Fibroblast of pulmonary artery (primary cell): ENCODE measurements at places on chromosomes 11 and 22.

DNA sequence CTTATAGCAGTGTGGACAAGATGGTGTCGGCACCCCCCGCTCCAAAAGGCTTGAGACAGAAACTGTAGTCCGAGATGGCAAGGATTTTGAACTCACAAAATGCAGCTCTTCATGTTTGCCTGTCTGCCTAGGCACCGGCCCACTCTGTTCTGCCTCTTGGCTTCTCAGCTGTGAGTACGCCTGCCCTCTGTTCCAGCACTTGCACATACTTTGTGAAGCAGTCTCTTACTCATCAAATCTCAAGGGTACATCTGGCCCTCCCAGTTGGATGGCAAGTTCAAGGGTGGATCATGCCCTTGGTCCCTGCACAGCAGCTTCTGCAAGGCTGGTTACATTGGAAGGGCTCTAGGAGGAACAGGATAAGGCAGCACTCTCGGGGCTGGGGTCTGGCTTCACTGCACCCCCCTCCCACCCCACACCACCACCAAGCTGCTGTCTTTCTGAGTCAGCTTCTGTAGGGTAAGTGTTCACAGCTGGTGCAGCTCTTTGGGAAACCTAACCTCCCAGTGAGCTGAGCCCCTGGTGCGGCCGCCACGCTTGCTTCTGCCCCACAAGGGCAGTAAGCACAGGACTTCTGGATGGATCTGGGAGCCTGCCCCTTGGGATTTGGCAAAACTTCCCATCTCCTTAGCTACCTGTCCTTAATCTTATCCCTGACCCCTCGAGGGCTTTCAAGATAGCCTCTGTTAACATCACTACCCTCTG, 37.2 kb downstream of the FAM83F start:
- DNase-seq: no peak

DNA sequence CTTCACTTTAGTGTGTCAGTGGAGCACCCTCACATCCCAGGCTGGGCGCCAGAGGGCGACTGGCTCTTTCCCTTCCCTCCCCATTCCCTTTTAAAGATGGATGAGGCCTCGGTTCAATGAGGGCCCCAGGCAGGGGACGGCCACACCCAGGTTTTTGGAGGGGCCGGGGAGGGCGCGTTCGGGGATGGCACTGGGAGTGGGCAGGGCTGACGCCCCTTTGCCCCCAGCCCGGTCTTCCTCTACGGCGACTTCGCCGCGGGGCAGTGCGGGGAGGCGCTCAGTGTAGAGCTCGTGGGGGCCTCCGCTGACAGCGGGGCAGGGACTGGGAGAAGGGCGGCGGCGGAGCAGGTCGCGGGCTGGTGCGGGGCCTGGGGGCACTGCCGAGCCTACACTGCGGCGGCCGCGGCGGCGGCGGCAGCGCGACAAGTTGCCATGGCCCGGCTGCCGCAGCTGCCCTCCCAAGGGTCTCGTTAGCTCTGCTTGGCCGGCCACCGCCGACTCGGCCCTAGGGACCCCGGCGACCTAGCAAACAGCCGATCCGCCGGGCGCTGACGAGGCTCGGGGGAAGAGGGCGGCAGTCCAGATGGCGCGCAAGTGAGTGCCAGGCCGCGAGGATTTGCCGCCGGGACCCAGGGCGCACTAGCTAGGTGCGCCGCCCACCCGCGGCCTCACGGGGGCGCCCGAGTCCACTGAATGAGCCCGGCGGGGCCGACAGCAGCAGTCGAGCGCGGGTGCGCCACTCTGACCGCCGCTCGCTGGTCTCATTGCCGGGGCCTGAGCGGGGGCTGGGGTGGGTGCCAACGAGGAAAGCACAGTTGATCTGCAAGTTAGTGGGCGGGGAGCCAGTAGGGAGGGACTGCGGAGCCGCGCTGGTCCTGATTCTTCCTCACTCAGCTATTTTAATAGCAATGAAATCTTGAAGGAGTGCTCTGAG, 92.7 kb downstream of the RRM1 start:
- DNase-seq: peak; percentile 86

DNA sequence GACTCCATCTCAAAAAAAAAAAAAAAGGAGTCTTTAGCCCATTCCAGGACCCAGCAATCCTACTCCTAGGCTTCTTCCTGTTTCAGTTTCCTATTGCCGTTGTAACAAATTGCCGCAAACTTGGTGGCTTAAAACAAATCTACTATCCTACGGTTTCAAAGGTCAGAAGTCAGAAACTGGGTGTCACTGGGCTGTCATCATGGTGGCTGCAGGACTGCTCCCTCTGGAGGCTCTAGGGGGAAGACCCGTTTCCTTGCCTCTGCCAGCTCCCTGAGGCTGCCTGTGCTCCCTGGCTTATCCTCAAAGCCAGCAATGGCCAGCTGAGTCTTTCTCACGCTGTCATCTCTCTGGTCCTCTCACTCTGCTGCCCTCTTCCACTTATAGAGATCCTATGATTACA, 8.7 kb upstream of the DAGLA start:
- no peak for DNase-seq

DNA sequence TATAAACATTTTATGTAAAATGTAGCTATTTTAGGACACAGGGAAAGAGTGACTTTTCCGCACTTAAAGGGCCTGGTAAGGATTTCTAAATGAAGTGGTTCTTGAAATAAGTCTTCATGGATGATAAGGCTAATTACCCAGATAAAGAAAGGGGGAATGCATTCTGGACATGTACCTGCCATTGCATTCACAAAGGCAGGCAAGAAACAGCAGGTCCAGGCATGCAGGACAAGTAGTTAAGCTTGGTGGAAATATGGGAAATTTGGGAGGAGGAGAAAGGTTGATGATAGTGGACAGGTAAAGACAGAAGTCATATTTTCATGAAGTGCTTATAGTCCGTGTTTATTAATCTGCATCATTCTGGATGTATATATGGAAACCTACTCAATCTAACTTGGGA, 621.2 kb downstream of the NTM start:
- DNase-seq: no peak

GRCh38 chr11:110613197-110613918, 98.9 kb downstream of the ARHGAP20 start:
- DNase-seq: peak; percentile 3

DNA sequence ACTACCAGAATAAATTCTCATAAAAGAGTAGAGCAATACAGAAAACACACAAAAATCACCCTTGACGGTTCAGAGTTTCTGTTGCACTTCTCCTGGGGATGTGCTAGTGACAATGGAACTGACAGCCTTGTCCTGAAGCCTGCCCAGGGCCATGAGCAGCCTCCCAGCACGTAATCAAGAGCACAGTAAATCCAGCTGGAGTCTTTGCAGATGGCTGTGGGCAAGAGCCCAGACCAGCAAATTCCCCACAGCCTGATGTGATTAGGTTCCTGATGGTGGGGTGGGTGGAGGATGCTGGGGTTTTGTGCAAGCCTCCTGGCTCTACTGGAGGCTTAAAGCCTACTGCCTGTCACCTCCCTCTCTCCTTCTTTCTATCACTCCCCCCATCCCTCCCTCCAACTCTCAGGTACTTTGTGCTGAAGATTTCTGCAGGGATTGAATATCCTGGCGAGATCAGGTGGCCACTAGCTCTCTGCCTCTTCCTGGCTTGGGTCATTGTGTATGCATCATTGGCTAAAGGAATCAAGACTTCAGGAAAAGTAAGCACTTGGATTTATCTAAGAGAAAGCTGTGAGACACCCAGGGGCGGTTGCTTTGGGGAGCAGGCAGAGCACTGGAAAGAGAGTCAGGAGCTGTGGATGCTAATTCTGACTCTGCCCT, 18.1 kb downstream of the SLC6A5 start:
- DNase-seq: peak; percentile 41

- DNase-seq: no peak
These were observed 113.1 kb upstream of the NNMT start for GRCh38 chr11:114183044-114183511.

- no peak for DNase-seq
These were observed 773 bp downstream of the HRAS start for GRCh38 chr11:534396-535209.

DNA sequence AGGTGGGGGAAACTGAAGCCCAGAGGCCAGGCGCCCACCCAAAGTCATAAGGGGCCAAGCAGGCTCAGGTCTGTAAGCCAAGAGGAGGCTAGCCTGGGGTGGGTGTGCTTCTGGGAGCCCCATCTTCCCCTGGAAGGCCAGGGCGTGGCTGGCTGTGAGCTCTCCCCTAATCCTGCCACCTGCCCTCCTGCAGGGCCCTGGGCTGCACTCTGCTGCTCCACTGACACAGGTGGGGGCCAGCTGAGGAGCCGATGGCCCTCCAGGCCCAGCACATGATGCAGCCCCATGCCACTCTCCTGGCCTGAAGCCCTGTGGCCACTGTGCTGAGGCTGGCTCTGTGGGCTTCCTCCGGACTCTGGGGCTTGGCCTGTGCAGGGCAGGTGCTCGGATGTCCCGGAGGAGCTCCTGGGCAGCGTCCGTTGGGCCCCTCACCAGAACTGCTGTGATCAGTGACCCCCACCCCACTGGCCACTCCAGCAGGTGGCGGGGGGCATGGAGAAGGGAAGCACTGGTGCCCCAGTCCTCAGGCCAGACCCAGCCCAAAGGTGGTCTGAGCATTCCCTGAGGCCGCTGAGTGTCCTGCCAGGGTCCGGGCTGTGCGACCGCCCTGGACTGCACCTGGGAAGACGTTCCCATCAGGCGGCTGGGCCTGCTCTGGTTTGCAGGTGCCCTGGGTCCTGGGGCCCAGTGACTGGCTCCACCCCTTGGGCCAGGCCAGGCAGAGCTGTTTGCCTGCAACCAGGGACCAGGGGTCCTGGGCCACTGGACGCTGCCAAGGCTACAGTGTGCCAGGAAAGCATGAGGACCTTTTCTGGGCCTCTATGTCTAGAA, 8.5 kb downstream of the PIM3 start:
- no peak for DNase-seq

DNA sequence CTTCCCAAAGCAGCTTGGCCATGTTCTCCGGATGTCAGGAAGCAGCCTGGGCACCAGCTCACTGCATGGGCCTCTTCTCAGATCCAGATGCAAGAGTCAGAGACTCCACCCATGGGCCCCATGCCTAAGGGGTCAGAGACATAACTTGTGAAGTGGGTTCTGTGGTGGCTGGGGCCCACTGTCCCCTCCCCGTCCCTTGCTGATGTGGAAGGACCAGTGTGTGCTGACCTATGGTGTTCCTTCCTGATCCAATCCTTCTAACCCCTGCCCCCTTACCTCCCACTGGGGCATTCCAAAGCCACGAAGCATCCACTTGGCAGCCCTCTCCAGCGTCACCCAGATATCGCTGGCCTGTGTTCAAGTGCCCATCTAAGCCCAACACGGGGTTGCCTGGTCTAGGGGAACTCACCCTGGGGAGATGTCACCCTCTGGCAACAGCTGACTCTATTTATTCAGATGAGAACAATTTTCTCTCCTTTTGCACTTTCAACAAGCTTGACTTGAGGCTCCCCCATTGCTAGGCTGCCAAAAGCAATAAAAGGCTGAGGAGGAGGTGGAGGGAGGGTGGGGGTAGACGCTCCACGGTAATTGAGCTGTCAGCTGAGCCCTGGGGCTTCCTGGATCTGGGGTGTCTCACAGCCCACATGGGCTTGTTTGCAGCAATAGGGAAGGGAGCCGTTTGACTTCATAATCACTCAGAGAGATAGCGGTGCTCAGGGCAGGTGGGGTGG, 158.5 kb downstream of the ADAMTS15 start:
- DNase-seq: no peak

GRCh38 chr22:48629631-48630432, 1197.8 kb downstream of the BRD1 start:
- no peak for DNase-seq

DNA sequence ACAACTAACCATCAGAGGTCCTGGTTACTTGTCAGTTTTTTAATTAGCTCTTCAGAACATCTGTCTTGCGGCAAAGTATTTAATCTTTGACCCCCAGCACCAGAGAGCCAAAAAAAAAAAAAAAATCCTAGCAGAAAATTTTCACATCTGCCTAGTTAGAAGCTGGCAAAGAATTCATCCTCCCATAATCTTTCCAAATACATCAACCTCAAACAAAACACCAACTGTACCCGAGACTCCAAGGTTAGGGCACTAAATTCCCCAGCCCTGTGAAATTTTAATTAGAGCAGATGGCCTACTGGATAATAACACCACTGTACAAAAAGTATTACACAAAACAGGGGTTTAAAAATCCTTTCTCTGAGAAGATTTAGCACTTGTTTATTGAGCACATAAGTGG, 55.7 kb downstream of the RAB38 start:
- DNase-seq: no peak

GRCh38 chr22:32557925-32558324, 83.3 kb downstream of the FBXO7 start:
- no peak for DNase-seq

DNA sequence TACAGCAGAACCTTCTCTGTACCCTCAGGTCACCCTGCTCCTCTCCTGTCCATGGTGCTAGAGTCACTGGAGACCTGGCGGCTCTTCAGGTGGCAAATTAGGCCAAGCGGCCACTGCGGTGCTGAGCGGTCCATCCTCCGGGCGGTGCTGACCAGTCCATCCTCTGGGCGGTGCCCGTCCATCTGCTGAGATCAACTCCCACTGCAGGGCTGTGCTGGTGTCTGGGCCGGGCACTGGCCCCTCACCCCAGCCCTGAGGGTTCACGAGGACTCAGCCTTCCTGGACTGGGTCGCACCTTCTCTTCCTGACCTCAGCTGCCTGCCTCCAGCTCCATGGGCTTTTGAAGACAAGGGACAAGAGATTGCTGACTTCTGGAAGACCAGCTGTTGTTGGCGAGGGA, 782.9 kb downstream of the BRD1 start:
- DNase-seq: no peak

DNA sequence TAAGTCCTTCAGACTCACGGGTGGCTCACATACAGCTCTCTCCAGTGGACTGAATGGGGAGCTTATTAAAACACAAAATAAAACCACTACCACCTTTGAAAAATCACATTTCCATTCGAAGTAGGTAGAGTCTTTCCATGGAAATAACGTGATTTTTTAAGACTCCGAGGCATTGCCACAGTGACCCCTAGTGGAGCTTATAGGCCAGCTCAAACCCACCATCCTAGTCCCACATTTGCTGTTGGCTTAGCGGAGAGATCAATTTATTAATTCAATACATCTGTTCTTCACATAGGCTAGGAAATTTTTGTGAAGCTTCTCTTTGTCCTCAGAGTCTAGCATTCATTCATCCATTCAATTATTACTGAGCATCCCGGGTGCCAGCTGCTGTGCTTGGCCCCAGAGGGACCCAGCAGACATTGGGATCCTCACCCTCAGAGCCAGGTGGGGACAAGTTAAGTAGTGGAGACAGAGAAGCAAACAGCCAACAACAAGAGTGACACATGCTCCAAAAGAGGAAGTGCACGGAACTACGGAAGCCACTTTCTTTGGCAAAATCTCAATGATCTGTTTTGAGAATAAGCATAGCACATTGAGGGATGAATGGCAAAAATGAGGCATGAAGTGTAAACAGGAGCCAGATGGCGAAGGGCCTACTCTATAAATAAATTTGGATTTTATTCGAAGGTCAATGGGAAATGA, 10.2 kb upstream of the P4HA3 start:
- DNase-seq: peak; percentile 73

GRCh38 chr11:117179048-117179999, 781 bp downstream of the SIDT2 start:
- peak; percentile 52 for DNase-seq
